Hematopoietic multipotent progenitor cell treated with erythropoietin and hydrocortisone succinate and interleukin-3 and kit ligand, for 17 days (in vitro differentiated cells): ENCODE measurements at places on chromosomes 5 and 9.

GRCh38 chr5:172838151-172838875 lies 4.3 kb downstream of the ERGIC1 start:
- no peak for DNase-seq

GRCh38 chr5:8446179-8446578 lies 577.2 kb downstream of the MTRR start:
- no peak for DNase-seq

DNA sequence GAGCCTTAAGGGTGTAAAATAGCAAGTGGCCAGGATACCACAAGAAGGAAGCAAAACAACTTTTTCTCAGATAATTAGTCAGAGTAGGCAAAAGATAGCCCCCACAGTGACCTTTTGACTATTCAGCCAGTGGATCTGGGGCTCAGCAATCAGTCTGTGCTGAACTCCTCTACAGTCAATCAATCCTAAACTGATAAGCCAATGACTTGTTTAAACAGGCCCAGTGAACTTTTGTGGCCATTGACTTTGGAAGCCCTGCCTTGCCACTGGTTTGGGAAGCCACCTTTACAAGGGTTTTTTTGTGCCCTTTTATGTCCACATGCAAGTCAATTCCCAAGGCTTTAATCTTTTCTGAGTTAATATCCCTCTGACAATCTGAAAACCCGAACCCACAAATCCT lies 1565.0 kb upstream of the WWC1 start:
- no peak for DNase-seq

DNA sequence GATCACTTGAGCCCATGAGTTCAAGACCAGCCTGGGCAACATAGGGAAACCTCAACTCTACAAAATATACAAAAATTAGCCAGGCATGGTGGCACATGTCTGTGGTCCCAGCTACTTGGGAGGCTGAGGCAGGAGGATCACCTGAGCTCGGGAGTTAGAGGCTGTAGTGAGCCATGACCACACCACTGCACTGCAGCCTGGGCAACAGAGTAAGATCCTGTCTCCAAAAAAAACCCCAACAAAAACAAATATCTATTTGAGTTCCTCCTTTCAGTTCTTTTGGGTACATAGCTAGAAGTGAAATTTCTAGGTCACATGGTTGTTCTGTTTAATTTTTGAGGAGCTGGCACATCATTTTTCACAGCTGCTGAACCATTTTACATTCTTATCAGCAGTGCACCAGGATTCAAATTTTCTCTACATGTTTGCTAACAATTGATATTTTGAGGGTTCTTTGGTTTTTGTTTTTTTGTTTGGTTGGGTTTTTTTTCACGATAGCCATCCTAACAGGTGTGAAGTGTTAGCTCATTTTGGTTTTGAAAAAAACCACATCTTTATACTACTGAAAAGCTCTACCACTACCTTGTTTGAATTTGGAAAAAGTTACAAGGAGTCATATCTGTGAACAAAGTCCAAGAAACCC lies 176.9 kb upstream of the SLC12A2 start:
- no peak for DNase-seq
